Suprapubic skin (tissue), 4 donors: ENCODE measurements at places on chromosomes 6 and 20.

DNA sequence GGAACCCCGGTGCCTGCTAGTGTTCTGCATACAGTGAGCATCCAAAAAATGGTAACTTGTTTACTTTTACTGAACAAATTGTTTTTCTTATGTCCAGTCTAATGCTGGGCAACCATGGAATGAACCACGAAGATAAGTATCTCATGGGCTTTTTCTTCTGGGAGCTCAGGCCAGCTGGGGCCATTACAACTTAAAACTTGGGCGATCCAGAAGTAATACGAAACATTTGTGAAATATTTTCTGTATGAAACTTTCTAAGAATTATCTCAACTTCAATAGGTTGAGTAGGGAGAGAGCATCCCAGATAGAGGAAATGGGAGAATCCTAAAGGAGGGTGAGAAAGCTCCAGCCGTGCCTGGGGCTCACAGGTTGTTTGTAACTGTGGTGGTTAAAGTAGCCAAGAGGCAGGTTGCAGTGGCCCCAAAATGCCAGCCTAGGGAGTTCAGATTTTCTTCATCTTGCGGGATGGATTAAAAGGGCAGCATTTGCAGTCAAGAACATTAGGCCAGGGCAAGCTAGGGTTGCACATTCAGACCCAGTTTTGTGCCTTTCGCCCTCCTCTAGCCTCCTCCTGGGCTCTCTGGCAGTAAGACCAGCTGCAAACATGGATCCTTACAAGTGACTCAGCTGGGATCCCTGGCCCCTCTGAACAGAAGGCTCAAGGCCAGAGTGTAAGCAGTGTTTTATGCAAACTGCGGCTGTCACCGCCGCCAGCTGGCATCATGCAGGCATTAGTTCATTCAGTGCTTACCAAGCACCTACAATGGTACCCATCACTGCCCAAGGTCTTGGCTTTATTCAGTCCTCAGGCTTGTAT lies 41.5 kb downstream of the ELMO2 start:
- no peak for DNase-seq

DNA sequence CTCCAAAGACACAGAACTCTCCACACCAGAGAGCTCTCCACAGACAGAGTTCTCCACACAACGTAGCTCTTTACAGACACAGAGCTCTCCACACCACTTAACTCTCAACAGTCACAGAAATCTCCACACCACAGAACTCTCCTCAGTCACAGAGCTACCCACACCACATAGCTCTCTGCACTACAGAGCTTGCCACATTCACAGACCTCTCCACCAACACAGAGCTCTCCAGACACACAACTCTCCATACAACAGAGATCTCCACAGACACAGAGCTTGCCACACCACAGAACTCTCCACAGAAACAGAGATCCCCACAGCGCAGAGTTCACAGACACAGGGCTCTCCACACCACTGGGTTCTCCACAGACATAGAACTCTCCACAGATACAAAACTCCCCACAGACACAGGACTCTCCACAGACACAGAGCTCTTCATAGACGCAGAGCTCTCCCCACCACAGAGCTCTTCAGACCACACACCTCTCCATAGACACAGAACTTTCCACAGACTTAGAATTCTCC lies 52.5 kb downstream of the ERMARD start:
- DNase-seq, result no peak

- DNase-seq, result no peak
Measured at GRCh38 chr6:162854734-162855191, 127.0 kb downstream of the PACRG start.

DNA sequence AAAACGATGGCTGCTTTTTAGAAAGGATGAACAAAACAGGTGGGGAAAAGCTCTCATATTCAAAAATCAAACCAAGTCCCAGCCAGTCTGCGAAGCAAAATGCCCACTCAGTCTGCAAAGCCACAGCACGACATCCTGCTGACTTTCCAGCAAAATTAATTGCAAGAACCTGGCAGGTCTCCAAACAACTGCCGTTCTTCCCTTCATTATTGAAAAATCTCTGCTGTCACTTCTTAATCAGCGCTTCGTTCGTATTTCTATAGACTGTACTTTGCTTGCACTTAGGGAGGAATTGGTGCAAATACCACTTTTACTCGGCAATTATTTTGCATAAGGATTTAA lies 222.4 kb downstream of the CBLN4 start:
- no peak for DNase-seq

- DNase-seq, result no peak
Measured at GRCh38 chr6:11236076-11236750, 3.7 kb upstream of the NEDD9 start.

GRCh38 chr20:17859616-17860232 lies 108.9 kb downstream of the SNX5 start:
- DNase-seq, result no peak

DNA sequence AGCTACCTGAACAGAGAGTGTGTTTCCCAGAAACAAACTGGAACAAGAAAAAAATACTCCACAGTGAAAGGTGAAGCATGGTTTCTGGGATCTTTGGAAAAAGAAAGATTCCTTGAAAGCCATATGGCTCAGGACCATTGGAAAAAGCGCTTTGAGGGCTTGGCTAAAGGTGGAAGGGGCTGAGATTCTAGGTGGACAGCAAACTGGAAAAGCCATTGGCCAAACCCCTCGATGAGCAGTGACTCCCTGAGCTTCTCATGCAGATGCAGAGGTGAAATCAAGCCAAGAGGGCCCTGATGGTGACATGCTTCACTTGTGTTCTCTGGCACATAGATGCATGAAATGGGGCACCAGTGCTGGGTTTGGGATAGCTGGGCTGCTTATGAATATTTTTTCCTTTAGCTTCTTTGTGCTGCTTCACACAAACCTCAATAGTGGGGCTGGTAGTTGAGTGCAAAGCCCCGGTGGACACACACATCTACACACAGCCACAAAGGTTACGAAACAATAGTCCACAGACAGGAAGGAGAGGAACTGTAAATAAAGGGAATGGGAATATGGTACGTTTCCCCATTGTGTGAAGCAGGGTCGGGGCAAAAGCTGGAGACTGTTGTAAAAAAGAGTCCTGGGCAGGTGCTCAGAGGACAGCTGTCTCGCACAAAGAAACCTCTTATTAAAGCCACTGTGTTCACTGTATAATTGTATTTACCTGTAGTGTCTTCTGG lies 117.8 kb downstream of the FOXA2 start:
- no peak for DNase-seq

GRCh38 chr6:7390226-7390878 lies 744 bp downstream of the RIOK1 start:
- no peak for DNase-seq

- no peak for DNase-seq
Measured at GRCh38 chr6:31763619-31763940, 1.1 kb downstream of the SAPCD1 start.

GRCh38 chr20:41044409-41045062 lies 15.9 kb downstream of the TOP1 start:
- DNase-seq, result no peak

- DNase-seq, result no peak
Measured at GRCh38 chr6:141401851-141402250, 730.9 kb upstream of the GJE1 start.

DNA sequence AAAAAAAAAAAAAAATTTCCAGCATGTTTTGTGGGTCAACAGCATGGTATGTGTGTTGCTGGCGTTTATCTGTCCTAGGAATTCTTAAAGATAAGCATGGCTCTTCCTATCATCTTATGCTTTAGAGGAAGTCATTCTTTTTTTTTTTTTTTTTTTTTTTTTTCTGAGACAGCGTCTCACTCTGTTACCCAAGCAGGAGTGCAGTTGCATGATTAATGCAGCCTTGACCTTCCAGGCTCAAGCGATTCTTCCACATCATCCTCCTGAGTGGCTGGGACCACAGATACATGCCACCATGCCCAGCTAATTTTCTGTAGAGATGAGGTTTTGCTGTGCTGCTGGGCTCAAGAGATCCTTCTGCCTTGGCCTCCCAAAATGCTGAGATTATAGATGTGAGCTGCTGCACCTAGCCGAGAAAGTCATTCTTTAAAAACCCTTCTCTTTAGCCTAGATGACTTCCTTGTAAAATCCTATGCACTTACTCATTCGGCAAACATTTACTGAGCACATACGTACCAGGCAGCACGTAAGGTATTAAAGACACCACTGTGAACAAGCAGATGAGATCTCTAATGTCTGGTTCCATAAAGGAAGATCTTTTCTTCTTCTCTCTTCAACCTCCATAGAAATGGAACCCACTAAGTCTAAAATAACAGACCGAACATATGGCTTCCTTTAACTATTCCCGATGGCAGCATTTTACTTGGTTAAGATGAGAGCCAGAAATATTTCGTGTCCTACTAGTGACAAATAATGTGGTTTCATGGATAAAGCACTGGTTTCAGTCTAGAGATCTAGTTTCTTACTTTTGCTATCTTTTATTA lies 122.4 kb downstream of the RIN2 start:
- DNase-seq, result no peak

- DNase-seq, result no peak
Measured at GRCh38 chr6:77666846-77667245, 14.0 kb downstream of the MEI4 start.

DNA sequence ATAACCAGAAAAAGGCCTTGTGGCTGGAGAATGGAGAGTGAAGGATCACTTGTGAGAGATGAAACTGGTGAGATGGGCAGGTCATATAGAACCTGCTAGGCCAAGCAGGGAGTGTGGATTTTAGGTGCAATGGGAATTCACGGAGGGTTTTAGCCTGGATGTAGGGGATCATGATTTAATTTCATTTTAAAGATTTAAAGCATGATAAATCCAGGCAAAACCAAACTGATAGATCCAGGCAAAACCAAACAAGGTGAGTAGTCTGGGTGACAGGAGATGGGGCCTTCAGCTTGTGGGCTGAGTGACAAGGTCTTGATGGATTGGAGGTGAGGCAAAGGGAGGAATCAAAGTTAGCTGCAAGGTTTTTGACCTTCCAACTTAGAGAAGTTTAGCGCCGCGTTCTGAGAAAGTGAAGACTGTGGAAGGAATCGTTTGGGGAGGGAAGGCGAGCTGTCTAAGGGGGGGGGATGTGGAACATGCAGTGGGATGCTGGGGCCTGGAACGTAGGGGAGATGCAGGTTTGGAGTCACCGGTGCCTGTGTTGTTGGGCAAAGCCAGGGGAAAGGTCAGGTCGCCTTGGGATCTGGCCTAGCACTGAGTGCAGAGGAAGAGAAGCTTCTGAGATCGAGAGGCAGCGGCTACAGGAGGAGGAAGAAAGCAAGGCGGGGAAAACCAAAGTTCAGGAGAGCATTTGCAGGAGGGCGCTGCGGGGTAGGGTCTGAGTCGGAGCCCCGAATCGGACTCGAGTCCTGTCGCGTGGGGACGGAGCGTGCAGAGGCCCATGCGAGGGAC lies 1.3 kb upstream of the PLCG1 start:
- DNase-seq, result peak; percentile 84

DNA sequence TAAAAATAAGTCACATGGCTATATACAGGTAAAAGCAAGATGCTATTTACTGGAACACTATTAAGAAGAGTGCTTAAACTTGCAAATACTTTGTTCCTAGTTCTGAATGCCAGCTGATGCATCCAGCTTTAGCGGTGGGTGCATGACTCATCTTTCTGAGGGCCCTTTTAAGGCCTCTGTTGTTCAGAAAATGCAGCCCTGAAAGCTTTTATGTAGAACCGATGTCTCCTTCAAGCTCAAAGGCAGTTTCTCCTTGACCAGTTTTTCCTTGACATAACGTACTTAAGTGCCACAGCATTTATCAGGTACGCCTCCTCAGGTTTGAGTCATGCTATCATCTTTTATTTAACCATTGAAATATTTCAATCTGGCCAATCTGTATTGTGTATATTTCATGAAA lies 82.8 kb downstream of the MLIP start:
- DNase-seq, result no peak

- DNase-seq, result no peak
Measured at GRCh38 chr6:83592770-83593394, 80.5 kb downstream of the PRSS35 start.

- DNase-seq, result no peak
Measured at GRCh38 chr6:31574106-31575061, 981 bp upstream of the TNF start.

DNA sequence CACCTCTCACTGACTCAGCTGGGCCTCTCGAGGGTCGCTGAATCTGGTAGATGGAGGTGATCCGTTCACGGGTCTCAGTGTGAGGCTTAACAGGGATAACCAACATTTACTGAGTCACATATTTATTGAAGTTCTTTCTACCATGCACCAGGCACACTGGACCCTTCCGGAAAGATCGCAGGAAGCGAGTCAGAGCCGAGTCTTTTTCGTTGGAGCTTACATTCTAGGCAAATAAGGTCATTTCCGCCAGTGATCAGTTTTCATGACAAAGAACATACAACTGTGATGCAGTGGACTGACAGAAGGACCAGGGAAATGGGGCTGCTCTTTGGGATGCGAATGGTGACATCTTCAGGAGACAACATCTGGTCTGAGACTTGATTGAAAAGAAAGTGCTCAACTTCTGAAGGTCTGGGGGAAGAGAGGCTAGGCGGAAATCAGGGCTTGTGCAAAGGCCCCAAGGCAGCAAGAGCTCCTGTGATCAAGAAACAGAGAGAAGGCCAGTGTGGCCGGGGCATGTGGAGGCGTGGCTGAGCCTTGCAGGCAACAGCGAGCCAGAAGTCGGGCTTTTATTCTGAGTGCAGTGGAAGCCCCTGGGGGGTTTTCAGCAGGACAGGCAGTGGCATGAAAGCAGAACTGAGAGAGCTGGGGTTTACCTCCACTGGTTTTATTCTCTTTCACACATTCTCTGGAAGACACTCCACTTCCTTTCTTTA lies 56.7 kb downstream of the APCDD1L start:
- DNase-seq, result no peak

DNA sequence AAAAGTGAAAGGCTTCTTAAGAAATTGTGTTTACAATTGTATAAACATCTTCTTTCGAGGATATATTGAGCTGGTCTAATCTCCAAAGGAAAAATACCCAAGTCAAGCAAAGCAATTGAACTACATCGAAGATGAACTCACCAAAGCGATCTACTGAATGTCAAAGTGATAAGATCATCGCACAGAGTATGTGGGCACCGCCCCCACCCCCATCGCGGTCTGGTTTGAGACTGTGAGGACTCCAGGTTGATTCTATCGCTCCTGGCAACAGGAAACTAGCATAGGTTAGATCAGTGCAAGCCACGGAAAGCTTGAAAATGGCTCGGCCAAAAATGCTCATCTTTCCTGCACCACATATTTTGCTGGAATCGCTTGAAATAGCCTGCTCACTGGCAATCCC lies 133.2 kb upstream of the RPS6KA2 start:
- no peak for DNase-seq

- no peak for DNase-seq
Measured at GRCh38 chr20:37350649-37351574, 5.0 kb downstream of the SRC start.
